SHP77 treated with DMSO at 0.1 percent for 48 hours (cell line): ENCODE measurements at places on chromosomes 16 and 17.

- no peak for DNase-seq
These were observed 105.4 kb downstream of the TRIM37 start for GRCh38 chr17:59001158-59001814.

DNA sequence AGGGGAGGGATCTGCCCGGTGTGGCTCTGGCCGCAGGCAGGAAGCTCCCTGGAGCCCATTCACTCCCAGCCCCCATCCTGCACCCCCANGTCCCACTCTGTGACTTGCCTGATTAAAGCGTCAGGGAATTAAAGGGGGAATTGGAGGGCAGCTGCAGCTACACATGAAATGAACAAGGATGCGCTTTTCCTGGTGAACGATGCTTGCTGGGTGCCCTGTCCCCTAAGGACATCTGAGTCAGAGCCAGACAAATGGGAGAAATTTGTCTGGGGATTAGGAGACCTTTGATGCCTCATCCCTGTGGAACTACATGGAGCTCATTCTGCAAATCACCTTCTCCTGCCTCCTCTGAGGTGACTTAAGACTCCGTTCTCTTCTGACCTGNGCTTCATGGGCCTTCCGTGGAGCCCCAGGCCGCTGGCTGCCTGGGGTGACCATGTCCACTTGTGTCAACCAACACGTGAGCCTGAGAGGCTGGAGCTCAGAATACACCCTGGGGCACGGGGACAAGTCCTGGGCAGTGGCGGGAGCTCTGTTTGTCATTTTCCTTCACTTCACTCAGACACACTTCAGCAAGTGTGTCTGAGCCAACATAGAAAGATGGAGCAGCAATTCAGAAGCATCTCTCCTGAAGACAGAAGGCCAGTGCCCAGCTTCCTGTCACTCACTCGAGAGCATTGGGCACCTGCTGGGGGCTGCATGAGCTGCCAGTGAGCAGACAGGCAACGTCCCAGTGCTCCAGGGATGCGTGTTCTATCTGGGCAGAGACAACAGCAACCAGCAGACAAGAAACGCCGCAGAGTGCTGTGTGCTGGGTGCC lies 54.1 kb downstream of the METRNL start:
- DNase-seq = no peak

DNA sequence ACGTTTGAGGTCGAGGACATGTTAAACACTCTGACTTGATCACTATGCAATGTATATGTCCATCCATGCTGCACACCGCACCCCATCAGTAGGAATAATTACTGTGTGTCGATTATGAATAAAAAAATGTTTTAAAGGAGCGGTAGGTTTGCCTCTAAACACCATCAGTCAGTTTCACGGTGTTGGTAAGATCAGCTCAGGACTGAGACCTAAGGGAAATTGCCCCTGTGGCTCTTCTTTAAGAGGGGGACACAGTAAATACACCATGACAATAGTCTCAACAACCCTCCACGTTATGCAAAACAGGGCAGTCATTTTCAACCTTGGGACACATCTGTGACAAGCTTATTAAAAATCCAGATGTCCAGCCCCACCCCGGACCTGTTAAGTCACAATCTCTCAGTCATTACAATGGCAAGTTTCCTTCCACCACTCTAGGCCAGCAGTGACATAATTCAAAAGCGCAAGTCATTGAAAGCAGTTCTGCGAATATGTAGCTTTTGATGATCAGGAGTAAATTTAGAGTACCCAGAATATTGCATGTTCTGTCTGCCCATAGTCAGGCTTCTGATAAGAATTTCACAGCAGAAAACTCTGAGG lies 1.2 kb downstream of the ATMIN start:
- no peak for DNase-seq

DNA sequence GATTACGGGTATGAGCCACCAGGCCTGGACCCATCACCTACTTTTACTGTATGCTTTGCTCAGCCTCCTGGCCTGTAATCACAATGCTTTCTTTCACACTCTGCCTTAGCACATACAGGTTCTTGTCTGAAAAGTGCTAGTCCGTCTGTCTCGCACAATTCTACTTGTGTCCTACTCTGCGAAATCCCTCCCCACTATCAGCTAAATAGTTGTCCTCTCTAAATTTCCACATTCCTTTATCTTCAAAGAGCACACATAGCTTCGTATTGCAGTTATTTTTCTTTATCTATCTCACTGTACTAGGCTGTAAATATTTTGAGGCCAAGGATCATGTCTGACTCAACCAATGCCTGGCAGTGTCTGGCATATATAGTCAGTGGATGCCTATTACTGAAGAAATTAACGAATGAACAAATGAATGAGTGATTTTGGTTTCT lies 38.5 kb upstream of the ETV4 start:
- no peak for DNase-seq

GRCh38 chr17:2222301-2222700 lies 81.3 kb downstream of the SMG6 start:
- DNase-seq = no peak

DNA sequence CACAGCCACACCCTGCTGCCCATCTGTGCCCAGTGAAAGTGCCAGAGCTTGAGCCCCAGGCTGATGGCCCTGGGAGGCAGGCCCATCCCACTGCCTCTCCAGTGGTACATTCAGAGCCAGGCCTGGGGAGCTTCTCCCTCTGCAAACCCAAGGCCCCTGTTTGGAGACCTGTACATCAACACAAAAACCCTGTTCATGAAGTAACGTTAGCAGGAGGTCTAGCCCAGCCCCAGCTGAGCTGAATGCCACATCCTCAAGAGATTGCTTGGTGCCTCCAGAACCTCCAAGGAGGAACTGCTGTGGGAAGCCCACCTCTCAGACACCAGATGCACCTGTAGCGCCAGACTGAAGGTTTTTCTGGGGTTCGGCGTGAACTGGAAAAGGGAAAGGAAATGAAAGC lies 31.5 kb downstream of the C16orf78 start:
- no peak for DNase-seq

DNA sequence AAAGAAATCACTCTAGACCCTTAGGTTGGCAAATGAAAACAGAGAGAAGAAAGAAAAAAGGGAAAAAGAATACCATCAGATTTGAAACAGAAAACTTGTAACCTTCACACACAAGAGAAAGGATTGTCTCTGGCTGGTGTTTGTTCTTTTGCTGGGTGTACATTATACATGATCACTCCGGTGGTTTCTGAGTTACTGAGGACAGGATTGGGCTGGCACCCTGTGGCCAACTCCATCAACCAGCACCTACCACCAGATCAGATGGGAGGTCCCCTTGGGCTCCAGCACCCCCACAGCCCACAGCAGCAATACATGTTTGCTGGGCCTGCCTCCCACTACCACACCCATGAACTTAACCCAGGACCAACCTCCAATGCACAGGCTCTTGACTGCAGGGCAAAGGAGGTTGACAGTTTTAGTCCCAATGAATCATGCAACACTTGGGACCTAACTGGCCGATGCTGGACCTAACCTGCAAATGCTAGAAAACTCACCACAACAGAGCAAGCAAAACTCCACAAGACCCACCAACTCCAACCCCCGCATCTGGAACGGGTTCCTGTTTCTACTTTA lies 308.3 kb downstream of the SOX9 start:
- no peak for DNase-seq

DNA sequence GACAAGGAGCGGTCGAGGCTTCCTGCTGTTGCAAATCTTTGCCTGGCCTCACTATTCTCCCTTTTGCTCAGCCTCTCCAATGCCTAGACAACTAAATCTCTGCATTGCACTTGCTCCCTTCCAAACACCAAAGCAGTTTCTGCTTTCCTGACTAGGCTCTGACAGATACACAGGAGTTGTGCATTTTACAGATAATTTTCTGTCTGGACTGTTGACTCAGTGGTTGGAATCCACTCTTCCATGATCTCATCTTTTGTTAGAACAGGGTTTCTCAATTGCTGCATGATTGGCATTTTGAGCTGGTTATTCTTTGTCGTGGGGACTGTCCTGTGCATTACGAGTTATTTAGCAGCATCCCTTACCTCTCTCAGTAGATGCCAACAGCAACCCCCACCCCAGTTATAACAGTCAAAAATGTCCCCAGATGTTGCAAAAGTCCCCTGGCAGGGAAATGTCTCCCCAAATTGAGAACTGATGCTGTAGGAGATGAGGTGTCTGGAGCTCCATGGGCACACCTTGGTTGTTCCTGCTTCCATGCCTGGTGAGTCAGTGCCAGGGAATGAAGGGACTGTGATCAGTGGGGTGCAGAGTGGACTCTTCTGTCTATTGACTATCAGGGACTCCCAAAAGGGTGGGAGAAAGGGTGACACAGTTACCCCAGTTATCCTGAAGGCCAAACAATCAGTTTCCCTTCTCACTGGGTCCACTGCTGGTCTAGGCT lies 557.4 kb upstream of the PSMD7 start:
- no peak for DNase-seq

DNA sequence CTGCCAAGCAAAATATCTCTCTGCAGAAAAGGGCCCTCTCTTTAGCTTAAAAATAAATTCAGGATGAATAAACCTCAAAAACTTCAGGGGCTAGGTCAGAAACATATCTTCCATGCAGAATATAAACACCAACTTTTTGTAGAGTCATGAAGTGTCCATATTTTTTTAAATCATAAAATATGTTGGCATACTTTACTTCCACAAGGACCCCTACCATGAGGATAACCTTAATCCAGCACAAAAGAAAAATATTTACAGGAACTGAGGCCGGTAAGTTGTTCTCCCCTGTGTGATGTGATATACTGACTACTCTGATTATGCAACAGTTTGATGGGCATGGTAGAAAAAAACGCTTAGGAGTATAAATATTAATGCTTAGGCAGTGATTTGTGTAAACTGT lies 264.8 kb upstream of the CDH11 start:
- no peak for DNase-seq

GRCh38 chr16:24993722-24994686 lies 21.2 kb downstream of the ARHGAP17 start:
- no peak for DNase-seq

- DNase-seq = peak; percentile 50
These were observed 25.6 kb downstream of the TTLL6 start for GRCh38 chr17:48791128-48792032.

GRCh38 chr16:85331688-85332087 lies 219.4 kb upstream of the CIBAR2 start:
- no peak for DNase-seq

- no peak for DNase-seq
These were observed 90.9 kb upstream of the PLCG2 start for GRCh38 chr16:81688182-81688581.

GRCh38 chr17:29929006-29929532 lies 959 bp downstream of the SSH2 start:
- no peak for DNase-seq

GRCh38 chr17:921161-921560 lies 58.4 kb downstream of the NXN start:
- no peak for DNase-seq
